ENCODE measurements at places on chromosomes 11 and 22.

- DNase-seq: no peak
These were observed 16.2 kb downstream of the CTTN start for GRCh38 chr11:70414341-70415100.

GRCh38 chr11:113773092-113773415, 438 bp downstream of the ZW10 start:
- no peak for DNase-seq

- no peak for DNase-seq
These were observed 37.4 kb upstream of the TP53I11 start for GRCh38 chr11:44988111-44988510.

DNA sequence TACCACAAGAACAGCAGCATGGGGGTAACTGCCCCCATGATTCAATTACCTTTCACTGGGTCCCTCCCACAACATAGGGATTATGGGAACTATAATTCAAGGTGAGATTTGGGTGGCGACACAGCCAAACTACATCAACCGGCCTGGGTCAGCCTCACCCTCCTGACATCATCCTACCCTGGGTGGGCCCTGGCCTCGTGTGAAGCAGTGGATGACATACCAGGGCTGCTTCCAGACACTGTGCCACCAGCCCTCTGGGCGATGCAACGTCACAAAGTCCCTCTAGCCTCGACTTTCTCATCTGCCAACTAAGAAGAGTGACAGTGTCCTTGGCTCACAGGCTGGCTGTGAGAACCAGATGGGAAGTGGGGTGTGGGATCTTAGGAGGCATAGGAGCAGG, 8.7 kb upstream of the TPCN2 start:
- DNase-seq: no peak

GRCh38 chr11:12085371-12086251, 24.8 kb upstream of the MICAL2 start:
- no peak for DNase-seq

DNA sequence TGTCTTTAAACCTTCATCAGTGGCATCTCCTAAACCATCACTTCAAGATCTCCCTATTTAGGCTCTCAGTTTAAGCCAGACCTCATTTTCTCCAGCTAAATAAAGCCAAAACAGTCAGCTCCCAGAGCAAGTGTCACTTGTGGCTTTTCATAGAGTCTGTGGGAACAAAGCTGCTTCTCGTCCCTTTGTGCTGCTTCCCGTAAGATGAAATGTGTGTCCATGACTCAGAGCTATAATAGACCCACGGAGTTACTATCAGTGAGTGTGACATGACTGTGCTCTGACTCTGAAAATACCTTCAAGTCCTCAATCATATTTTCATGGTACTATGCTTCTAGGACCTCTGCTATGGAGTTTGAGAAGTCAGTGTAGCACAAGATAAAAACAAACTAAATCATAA, 57.3 kb upstream of the SLN start:
- DNase-seq: no peak

- DNase-seq: no peak
These were observed 173.2 kb upstream of the SORL1-AS1 start for GRCh38 chr11:121625777-121626506.

GRCh38 chr22:49564666-49565515, 262.8 kb downstream of the BRD1 start:
- no peak for DNase-seq

DNA sequence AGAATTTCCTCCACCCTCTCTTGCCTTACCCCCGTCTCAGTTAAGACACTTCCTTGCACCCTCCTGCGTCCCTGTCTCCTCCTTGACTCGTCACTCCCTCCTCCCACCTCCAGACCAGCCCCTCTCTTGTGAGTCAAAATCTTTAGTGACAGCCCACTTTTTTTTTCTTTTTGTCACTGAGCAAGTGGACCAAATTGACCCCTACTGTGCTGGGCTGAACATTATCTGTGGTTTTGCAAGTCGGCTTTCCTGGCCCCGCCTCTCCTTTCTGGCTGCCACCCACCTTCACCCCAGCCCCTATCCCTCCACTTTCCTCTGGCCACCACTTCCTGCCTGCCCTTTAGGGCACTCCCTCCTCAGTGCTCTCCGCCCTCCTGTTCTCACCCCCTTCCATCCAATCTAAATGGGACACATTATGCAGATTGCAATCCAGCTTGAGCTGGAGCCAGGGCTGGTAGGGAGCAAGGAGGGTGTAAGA, at the start of gene APLNR:
APLNR (minus strand) TSS at position 47 of the 478 bp plus-strand sequence. CDS start 246 bp downstream, outside the sequence.
- no peak for DNase-seq

GRCh38 chr22:46369716-46370583, 34.4 kb downstream of the TRMU start:
- DNase-seq: no peak

GRCh38 chr11:95827696-95828095, 37.4 kb downstream of the CEP57 start:
- DNase-seq: no peak

DNA sequence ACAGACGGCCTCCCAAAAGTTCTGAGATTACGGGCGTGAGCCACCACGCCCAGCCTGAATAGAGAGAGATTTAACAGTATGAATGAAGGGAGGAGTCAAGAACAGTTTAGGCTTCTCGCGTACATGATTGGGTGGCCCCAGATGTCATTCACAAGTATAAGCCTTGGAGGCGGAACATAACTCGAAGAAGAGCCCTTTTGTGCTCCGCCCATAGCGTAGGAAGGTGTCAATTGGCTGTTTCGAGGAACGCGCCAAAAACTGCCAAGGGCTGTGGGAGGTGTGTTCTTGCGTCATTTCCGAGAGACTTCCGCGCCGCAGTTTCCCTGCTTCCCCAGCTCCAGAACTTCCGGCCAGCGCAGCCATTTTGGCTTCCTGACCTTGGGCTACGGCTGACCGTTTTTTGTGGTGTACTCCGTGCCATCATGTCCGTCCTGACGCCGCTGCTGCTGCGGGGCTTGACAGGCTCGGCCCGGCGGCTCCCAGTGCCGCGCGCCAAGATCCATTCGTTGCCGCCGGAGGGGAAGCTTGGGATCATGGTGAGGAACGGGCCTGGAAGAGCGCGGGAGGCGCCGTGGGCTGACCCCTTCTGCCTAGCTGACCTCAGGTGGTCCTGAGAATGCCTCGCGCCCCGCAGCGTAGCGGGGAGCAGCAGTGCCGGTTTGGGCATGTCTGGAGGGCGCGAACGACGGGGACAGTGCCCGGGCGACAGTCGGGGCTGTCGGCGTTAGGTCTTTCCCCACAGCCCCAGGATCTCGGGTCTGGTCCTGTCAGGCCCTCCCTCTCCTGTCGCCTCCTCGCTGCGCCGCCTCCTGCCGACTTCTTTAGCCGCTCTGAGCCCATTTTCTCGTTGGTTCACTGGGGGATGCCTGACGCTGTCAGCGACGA, at the start of gene COX8A:
COX8A (plus strand) TSS at position 362 of the 885 bp plus-strand sequence; CDS start at position 423, 61 bp downstream.
- DNase-seq: peak; percentile 92

GRCh38 chr11:105754716-105755115, 144.8 kb downstream of the GRIA4 start:
- no peak for DNase-seq

DNA sequence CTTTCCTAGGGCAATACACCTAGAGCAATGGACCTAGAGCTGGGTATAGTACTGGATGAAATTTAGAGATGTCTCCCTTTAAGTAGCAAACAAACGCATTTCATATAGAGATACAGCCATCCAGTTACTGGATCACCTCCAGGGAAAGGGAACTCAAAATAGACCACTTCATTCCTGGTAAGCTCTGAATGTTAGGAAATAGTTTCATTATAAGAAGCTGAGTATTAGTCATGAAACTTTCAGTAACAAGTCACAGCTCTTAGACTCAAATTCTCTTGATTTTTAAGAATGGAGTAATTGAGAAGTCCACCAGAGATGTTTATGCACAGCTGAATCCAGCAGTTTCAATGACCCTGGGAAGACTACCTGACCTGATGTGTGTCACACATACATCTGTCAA, 221.9 kb downstream of the FAM76B start:
- no peak for DNase-seq

DNA sequence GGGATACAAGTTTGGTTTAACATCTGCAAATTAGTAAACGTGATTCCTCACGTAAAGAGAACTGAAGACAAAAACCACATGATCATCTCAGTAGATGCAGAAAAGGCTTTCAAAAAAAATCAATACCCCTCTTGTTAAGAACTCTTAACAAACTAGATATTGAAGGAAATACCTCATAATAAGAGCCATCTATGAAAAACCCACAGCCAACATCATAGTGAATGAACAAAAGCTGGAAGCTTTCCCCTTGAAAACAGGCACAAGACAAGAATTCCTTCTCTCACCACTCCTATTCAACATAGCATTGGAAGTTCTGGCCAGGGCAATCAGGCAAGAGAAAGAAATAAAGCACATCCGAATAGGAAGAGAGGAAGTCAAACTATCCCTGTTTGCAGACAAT, 160.5 kb downstream of the CSNK2A3 start:
- DNase-seq: no peak

- no peak for DNase-seq
These were observed 61.6 kb upstream of the PPARA start for GRCh38 chr22:46088541-46089311.

- DNase-seq: peak; percentile 6
These were observed 533 bp downstream of the ELF5 start for GRCh38 chr11:34512840-34513681.

DNA sequence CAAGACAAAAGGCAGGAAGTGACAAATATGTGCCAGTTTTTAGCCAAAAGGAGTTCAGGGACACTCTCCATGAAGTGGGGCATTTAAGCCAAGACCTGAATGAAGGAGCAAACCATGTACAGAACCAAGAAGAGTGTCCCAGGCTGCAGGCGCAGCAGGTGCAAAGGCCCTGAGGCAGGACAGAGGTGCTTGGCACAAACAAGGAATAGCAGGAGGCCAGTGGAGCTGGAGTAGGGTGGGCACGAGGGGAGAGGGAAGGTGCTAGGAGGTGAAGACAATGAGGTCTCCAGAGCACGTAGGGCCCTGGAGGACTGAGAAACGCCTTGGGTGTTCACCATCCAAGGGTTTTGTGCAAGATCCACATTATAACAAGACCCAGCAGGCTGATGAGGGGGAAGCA, 474.1 kb downstream of the MN1 start:
- DNase-seq: no peak

DNA sequence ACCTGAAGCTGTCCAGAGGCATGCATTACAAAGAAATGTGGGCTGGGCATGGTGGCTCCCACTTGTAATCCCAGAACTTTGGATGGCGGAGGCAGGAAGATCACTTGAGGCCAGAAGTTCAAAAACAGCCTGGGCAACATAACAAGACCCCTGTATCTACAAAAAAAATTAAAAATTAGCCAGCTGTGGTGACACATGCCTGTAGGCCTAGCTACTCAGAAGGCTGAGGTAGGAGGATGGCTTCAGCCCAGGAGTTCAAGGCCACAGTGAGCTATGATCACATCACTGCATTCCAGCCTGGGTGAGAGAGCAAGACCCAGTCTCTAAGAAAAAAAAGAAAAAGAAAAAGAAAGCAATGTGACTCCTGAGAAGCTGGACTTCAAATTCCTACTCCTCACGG, 138.5 kb upstream of the HSD17B12 start:
- DNase-seq: no peak

DNA sequence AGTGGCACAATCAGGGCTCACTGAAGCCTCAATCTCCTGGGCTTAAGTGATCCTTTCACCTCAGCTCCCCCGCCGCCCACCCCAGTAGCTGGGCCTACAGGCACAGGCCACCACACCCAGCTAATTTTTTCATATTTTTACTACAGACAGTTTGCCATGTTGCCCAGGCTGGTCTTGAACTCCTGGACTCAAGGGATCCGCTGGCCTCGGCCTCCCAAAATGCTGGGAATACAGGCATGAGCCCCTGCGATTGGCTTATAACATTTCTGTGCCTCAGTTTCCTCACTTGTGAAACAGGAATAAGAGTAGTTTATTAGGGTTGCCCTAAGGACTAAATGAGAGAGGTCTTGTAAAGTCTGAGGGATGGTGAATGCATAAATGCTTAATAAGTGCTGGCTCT, 1.2 kb downstream of the VSTM5 start:
- no peak for DNase-seq

- DNase-seq: no peak
These were observed 4.0 kb downstream of the TSPAN18 start for GRCh38 chr11:44730775-44731174.

DNA sequence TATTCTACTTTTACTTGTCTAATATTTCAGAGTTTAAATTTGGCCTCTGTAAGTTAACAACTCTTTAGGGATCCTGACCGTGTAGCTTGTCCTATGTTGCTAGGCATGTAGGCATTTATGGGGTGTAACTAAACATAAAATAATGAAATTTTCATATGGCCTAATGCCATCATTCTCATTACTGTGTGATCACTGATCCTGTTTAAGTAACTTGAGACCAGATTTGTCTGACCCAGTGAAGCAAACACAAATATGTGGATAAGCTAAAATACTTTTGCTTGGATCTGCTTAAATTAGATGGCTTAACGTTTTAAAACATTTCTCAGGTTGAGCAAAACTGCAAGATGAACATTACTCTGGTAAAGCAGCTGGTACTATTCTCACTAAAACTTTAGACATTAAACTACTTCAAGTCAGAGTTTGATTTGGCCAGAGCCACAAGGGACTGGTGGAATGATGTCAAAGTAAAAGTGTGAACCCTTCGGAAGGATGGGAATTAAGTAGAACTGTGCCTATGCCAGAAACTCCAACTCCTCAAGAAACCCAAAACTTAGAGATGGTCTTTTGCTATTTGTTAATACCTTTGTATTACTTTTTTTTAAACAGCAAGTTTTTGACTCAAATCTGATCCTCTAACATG, 12.5 kb downstream of the QSER1 start:
- DNase-seq: no peak

- no peak for DNase-seq
These were observed 1091.9 kb upstream of the RAG2 start for GRCh38 chr11:37689951-37690350.

DNA sequence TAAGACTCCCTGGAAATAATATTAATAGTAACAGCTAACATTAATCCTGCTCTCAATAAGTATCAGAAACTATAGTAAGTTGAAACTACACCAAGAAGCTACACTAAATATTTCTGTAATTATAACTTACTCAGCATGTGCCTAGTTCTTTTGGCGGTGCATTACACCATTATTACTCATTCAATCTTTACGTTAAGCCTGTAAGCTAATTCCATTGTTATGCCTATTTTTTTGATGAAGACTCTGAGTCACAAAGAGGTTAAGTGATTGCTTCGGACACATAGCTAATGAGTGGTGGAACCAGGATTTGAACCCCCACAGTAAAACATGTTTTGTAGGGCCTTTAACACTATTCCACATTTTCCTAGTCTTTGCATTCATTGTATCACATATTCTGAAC, 111.6 kb downstream of the RASSF10 start:
- no peak for DNase-seq
